ENCODE measurements at places on chromosomes 16 and 17.
A peak's percentile ranks its signal among the peaks of the same experiment; 100 is the strongest.

DNA sequence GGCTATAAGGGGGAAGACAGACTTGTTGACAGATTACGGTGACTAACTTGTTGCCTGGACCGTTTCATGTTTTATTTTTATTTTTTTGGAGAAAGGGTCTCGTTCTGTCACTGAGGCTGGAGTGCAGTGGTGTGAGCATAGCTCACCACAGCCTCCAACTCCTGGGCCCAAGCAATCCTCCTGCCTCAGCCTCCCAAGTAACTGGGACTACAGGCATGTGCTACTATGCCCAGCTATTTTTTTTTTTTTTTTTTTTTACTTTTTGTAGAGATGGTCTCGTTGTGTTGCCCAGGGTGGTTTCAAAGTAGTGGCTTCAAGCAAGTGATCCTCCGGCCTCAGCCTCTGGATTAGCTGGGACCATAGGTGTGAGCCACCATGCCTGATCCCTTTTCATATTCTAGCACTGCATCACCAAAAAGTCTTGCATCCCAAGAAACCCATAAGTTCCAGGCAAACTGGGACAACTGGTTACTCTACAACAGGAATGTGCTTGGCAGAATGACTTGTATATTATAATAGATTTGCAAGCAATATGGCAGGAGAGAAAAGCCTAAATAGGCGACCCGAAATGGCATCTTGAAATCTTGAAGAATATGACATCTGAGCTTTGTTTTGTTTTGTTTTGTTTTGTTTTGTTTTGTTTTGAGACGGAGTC is 2.2 kb upstream of the WDR59 start:
- DNase-seq, result no peak

DNA sequence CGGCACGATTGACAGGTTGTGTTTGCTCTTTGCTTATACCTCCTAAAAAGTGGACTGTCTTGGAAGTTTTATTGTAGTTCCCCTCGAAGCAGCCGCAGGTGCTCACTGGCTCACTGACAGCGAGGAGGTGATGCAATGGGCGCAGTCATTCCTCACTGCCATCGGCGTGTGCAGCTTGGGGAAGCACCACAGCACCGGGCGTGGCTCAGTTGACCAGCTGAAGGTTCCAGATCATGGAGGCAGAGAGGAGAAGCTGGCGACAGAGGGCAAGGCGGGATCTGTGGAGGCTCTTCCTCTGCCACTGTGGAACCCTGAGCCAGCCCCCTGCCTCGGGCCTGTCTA is 72.1 kb upstream of the TNRC6C start:
- no peak for DNase-seq

GRCh38 chr17:61532826-61533225 is 58.2 kb downstream of the NACA2 start:
- no peak for DNase-seq

GRCh38 chr17:36002631-36003030 is 1.3 kb upstream of the CCL15 start:
- no peak for DNase-seq

- DNase-seq, result no peak
Measured at GRCh38 chr17:41974658-41975057, 8.1 kb downstream of the CNP start.

- DNase-seq, result peak; percentile 2
Measured at GRCh38 chr17:52673791-52674190, 515.3 kb upstream of the CA10 start.

DNA sequence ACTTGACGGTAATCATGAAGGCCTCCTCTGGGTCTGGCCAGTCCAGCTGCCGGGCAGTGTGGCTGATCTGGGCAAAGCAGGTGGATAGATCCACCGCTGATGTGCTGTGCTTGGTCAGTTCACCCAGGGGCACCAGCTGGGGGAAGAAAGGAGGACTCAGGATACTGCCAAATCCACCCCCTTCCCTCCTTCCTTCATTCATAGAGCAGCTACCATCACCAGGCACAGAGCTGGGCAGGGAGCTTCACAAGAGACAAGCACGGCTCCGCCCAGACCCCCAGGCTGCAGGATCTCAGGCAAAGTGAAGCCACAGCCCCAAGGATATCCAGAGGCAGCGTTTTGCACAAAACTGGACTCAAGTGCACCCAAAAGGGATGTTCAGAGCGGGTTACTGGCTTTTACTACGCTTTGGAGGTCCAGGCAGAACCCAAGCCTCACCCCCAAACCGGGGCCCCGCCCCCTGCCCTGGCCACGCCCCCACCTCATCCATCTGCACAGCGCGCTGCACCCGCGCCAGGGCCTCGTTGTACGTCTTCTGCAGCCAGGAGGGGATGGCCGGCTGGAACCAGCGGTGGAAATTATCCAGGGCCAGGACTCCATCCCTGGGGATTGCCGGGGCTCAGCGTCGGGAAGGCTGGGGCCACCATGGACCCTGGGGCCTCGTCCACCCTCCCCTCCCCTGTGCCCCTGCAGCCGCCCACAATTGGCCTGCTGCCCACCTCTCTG is 9.1 kb downstream of the UNC13D start:
- DNase-seq, result no peak

GRCh38 chr17:6706499-6706898 is 6.7 kb downstream of the SLC13A5 start:
- no peak for DNase-seq

- DNase-seq, result no peak
Measured at GRCh38 chr17:28225271-28225670, 93.7 kb upstream of the TMEM97 start.

- DNase-seq, result no peak
Measured at GRCh38 chr16:47323241-47323640, 137.6 kb downstream of the ITFG1 start.

DNA sequence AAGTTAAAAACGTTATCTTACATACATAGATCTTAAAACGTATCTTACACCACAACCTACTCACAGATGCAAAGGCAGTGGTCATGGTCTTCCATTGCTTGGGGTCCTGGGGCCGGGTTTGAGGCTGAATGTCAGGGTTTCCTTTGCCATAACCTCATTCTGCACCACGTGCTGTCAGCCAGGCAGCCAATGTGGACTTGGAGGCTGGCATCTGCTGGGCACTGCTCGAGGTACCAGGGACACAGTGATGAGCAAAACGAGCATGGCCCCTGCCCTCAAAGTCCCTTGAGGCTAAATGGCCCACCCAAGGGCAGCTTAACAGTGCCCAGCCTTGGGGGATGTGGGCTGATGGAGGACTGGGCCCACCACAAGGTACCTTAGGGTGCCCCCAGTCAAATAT is 35.8 kb upstream of the RGS9 start:
- no peak for DNase-seq

- no peak for DNase-seq
Measured at GRCh38 chr16:14309906-14310305, 238.8 kb downstream of the MRTFB start.

GRCh38 chr16:50744881-50745280 is 3.0 kb downstream of the CYLD start:
- DNase-seq, result peak; percentile 38

- no peak for DNase-seq
Measured at GRCh38 chr16:2532494-2533141, 1.4 kb upstream of the CEMP1 start.
